GM03348 (cell line): ENCODE measurements at places on chromosomes 11 and 22.

- DNase-seq: no peak
Measured at GRCh38 chr11:75154646-75155569, 4.0 kb downstream of the SLCO2B1 start.

GRCh38 chr11:19243143-19243542 lies 2.4 kb upstream of the E2F8 start:
- DNase-seq: no peak

DNA sequence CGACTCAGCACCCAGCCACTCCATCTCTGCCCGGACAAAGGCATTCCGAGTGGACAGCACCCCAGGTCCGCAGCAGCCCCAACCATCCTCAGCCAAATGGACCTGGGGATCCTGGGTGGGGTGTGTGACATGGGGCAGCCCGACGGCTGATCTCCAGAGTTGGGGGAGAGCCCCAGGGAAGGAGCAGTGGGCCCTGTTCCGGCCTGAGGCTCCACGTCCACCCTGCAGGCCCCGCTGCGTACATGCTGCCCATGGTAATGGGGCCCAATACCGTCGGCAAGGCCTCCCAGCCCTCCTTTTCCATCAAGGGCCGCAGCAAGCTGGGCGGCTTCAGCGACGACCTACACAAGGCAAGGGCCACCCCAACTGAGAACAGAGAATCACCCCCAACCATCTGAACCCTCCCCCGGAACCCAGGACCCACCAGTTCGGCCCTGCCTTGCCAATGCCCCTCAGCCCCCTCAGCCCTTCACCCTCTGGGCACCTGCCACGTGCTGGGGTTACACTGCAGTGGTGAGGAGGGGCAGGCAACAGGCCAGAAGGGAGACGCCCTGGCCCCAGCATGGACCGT lies 5.4 kb downstream of the SCGB1C1 start:
- no peak for DNase-seq

- no peak for DNase-seq
Measured at GRCh38 chr11:60377401-60378136, 763 bp upstream of the MS4A7 start.

DNA sequence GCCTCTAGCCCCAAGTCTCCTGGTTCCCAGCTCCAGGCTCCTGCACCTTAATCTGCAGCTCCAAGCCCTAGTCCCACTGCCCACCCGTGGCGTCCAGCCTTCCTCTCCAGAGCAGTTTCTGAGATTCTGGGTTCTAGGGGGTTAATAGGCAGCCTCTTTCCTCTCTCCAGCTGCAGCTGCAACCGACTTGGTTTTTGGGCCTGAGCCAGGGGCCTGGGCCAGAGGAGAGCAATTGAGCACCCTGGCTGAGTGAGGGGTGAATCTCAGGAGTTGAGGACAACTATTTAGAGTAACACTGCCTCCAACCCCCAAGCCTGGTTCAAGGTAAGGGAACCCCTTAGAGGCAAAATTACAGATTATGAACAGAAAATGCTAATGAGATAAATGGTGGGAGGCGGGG lies 9.0 kb upstream of the CHRM1 start:
- no peak for DNase-seq

GRCh38 chr11:69448471-69449284 lies 32.8 kb upstream of the LINC01488 start:
- DNase-seq: no peak

DNA sequence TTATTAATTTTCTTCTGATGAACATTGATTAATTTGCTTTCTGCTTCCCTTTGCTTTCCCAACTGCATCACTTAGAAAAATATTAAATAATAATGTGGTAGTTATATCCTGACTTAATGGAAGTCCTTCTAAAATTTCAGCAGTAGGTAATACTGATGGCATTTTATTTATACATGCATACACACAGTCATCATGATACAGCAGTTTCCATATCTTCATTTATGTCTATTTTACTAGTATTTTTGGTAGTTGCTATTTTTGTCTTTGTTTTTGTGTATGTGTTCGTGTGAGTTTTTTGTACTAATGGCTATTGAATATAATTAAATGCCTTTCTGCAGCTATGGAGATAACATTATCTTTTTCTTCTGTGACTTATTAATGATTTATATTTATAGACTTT lies 484.7 kb upstream of the CNTN5 start:
- DNase-seq: no peak

GRCh38 chr11:95924414-95924760 lies 480 bp upstream of the MTMR2 start:
- DNase-seq: peak; percentile 24

GRCh38 chr22:19760951-19761724 lies 560 bp downstream of the TBX1 start:
- peak; percentile 60 for DNase-seq

- no peak for DNase-seq
Measured at GRCh38 chr11:17531636-17532113, 12.5 kb downstream of the USH1C start.

GRCh38 chr22:27278946-27279345 lies 522.6 kb downstream of the MN1 start:
- DNase-seq: no peak

DNA sequence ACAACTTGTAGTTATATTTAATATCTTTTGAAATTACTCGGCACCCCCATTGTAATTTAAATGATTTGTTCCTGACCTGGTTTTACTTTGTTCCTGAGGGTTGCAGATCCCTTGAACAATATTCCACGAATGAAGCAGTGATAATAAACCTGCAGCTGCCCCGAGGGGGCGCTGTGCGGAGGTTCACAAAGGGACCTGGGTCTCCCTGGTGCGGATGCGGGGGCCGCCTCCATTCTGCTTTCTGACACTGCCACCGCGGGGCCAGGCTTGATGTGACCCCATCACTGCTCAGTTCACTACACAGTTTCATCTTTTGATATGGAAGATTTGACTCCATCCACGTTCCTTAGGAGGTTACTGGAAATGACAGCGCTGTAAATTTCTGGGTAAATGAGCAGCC lies 62.9 kb upstream of the PRODH start:
- DNase-seq: no peak

DNA sequence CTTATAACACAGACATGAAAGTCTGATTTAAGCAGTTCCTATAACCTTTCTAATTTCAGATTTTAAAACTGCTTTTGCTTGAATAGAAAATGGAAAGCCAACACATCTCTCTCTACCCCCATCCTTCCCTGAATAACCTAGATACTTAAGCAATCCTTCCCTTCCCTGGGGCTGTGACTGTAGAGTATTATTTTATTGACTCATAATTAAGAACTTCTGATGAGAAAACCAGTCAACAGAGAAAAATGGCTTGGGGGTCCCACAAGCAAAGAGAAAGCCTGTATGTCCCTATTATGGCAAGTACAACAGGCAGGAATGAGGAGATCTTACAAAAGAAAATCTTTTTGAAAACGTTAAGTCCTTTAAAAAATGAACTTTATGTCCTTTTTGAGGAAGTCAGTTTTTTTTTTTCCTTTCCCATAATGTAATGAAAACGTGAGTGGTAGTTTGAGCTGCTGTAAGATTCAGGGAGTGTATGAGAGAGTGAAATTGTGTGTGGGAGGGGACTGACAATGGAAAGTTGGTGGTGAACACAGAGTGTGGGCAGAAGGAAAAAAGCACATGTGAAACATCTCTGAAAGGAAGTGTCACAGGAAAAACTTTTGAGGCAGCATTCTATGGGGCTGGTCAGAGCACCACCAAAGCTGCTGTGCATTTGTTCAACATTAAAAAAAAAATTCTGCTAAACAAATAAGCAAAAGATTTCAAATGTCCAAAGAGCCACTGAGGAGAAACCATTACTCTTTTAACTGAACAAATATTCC lies 154.6 kb downstream of the MAML2 start:
- peak; percentile 59 for DNase-seq

GRCh38 chr11:96960476-96960875 lies 570.7 kb downstream of the JRKL start:
- DNase-seq: no peak

DNA sequence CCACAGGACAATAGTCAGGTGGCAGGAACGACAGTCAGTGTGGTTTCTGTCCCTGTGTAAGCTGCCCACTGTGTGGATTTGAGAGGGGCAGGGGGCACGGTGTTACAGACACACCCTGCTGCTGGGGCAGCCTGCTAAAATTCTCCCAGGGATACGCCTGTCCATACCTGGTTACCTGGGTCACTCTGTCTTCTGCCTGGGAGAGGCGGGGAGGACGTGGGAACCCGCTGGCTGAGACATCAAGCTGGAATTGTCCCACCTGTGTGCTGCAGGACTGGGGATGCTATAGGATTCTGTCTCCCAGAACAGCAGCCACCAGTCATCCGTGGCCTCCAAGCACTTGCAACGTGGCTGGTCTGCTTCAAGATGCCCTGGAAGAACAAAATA lies 63.8 kb upstream of the LINC01488 start:
- DNase-seq: no peak

- DNase-seq: no peak
Measured at GRCh38 chr11:60905551-60906113, 753 bp downstream of the PRPF19 start.

- no peak for DNase-seq
Measured at GRCh38 chr11:79287952-79288351, 152.9 kb downstream of the TENM4 start.

DNA sequence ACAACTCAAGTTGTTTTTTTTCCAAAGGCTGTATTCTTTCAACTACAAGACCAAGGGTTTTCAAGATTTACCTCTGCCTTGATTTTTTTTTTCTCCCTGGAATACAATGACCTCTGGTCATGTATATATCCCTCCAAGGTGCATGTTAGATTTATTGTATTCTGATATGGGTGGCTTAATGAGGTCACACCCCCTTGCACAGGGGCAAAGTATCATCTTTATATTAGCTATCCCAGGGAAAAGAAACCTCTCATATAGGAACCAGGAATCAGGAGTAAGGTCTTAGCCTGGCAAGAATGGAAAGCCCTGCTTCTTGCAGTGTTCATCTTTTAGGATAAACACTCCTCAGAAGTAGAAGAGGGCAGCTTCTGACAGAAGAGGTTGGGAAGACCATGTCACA lies 516.9 kb upstream of the TENM4 start:
- no peak for DNase-seq

DNA sequence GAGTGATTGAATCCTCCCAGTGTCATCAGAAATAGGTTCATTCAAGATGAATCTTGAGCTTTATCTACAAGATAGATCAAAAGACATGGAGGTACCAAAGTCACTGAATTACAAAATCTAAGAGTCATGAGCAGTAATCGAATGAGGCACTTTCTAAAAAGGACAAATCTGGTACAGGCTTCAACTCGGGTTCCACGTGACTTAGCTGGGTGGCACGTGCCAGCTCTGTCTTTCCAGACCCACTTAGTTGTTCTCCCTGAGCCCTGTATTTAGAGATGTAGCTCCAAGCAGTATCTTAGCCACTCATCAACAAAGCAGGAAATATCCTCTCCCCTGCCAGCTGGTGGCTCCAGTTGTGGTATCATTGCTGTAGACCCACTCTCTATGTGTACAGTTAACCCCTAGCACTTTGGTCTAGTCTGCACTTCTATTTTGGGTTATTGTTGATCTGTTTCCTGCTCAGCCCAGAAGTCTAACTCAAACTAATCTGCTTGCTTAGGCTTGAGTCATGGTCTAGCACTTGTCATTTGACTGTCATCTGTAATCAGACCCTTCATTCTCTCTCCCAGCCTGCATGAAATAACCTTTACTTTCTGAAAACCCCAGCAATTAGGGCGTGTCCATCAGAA lies 528.7 kb downstream of the ETS1 start:
- DNase-seq: no peak

GRCh38 chr22:47736186-47737034 lies 974.0 kb downstream of the TBC1D22A start:
- no peak for DNase-seq

DNA sequence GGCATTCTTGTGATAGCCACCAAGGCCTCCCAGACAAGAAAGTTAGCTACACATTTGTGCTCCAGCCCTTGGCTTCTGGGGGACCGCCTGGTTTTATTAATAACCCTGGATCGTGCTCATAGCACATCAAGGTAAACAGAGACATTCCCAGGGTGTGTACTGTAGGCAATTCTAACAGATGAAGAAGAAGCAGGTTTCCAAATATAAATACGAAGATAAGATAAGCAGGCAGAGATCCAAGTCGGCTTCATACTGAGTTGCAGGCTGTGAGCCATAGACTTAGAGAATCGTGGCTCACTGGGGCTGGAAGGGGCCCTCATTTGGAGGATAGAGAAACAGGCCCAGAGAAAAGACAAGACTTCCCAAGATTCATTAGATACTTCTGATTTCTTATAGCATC lies 131.4 kb downstream of the TENM4 start:
- DNase-seq: no peak

DNA sequence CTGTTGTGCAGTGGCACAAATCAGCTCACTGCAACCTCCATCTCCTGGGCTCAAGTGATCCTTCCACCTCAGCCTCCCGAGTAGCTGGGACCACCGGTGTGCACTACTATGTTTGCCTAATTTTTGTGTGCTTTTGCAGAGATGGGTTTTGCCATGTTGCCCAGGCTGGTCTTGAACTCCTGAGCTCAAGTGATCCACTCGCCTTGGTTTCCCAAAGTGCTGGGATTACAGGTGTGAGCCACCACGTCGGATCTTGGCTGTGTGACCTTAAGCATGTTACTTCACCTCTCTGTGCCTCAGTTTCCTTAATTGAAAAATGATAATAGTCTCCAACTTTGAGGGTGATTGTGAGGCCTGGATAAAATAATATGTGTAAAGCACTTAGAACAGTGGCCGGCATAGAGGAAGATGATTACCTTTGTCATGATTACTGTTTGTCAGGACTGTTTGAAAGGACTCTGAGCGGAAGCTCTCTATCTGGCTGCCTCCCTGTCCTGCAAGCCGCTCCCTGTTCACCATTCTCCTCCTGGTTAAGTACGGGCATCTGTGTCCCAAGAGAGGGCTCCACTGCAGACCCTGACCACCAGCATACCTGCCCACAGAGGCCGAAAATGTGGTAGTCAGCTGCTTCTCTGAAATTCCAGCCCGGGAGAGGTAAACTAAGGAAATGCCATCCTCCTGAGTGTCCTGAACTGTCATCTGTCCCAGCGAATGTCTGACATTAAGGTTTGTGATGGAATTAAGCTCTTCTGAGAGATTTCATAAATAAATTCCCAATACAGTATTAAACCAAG lies 73.6 kb downstream of the MICAL2 start:
- DNase-seq: no peak
